ENCODE measurements at places on chromosomes 16 and 17.

DNA sequence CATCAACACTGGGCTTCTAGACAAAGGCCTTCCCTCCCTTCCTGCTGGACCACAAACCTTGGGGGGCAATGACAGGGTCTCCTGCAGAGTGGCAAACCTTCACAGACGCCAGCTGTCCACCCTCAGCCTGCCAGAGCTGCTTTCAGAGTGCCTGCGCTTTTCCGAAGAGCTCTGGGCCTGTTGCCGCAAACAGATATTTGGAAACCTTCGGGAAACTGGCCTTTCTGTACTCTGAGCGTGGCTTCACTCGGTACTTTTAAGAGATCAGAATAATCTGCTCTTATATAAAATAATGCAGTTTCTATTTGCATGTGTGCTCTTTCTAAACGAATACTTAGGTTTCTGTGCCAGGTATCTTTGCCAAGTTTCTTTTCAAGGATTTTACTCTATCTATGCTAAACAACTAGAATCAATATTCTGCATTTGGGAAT lies 152.1 kb upstream of the CHMP6 start:
- no peak for DNase-seq

GRCh38 chr17:74612046-74612445 lies 11.5 kb downstream of the CD300E start:
- no peak for DNase-seq

DNA sequence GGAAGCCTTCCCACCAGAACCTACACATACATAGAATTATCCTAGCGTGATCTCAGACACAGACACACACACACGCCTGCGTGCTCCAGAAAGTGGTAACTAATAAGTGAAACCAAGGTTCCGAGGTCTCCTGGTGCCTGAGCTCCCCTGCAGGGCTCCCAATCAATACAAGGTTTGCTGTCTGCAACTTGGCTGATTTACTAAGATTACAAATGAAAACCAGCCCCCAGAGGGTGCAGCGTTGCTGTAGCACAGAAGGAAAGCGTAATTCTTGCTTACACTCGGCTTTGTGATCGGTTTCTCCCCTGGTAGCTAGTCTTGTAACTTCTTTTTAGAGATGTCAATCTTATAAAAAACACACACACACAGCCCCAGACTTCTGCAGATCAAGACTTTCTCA lies 334.1 kb upstream of the XYLT1 start:
- DNase-seq = peak; percentile 61

GRCh38 chr16:11979013-11979672 lies 2.6 kb downstream of the SNX29 start:
- DNase-seq = no peak

All from fibroblast of skin of right biceps (primary cell).